HT-29 (cell line): ENCODE measurements at places on chromosomes 1 and 21. TPM values are rescaled to one million over a fixed set of nuclear protein-coding genes. Genes with fewer than 3 reads are reported as not detected.
A peak's percentile ranks its signal among the peaks of the same experiment; 100 is the strongest.

DNA sequence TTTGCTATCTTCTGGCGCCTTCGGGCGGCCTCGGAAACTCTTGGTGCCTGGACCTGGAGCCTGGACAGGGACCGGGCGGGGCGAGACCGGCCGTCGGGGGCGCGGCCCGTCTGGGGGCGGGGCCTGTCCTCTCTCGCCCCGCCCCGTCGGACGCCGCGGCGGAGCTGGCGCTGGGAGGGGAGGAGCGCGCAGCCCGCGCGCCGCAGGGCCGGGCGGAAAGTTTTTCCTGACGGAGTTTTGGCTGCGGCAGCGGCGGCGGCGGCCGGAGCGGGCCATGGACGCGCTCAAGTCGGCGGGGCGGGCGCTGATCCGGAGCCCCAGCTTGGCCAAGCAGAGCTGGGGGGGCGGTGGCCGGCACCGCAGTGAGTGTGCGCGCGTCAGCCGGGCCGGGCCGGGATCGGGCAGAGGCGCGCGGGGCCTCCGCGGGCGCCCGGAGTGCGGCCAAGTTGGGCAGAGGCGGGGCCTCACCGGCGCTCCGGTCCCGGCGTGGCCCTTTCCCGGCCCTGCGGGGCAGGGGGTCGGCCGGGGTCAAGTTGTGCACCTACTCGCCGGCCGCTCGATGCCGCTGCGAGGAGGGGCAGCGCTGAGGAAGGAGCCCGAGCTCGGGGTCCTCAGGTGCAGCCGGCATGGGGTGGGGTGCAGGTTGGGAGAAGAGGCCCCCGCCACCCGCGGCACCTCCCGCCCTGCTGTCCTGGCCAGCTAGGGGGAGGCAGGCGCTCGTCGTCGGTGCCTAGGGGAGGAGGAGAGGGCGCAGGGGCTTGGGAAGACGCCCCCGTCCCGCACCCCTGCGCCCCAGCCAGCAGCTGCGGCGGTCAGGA is at the start of gene LDLRAP1:
LDLRAP1 (plus strand) TSS at position 182 of the 818 bp plus-strand sequence; CDS start at position 275, 93 bp downstream.
- peak; percentile 76 for DNase-seq

- DNase-seq, result no peak
Observed at GRCh38 chr1:106325600-106325999, 730.9 kb upstream of the PRMT6 start.

DNA sequence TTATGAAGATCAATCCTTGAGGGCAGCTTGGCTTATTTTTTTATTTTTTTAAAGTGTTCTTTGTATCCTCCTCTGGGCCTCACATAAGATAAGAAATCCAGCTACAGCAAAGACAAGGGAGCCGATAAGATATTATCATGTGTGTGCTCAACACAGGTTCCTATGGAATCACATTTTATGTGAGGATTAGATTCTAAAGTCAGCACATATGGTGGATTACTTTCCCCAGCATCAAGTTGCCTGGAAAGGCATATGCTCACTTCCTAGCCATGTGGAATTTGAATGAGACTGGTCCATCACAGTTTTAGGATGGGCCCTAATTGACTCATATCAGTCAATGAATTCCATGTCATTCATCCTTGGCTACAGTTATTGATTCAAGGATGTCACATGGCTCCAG is 456.9 kb upstream of the LRRC7 start:
- no peak for DNase-seq

Gene CDA
- 1.7 and 3.2 TPM in 2 replicates for total RNA-seq

DNA sequence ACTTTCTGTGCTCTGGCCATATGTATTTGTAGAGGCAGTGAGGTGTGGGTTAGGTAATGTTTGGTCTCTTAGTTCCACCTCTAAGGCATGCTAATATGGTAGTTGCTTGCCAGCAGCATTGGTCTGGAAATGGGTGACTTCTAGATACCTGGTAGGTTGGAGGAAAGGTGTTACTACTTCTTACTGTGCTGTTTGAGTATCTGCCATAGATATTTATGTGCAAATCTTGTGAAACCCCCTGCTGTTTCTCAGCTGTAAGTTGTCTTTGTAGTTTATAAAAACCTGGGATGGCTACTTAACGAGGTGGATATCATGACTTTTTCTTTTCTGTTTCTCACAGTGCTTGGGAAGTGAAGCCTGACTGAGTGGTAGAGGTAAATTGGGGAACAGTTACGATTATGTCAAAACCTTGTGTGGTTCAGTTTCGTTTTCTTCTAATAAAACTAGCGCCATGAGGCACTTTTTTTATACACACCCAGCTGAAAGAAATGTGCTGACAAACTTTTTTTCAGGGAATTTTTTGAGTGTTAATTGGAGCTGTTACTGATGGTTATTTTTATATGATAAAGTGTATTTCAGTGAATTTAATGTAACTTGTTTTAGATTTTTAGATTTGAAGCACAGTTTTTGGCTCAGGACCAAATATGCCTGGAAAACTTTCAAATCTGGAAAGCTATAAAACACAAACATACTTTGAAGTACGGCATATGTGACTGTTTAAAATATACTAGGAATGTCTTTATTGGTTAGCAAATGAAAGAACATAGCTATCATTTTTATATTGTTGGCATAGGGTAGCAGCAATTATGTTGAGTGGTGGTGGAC is 42.1 kb downstream of the CAMSAP2 start:
- peak; percentile 19 for DNase-seq

DNA sequence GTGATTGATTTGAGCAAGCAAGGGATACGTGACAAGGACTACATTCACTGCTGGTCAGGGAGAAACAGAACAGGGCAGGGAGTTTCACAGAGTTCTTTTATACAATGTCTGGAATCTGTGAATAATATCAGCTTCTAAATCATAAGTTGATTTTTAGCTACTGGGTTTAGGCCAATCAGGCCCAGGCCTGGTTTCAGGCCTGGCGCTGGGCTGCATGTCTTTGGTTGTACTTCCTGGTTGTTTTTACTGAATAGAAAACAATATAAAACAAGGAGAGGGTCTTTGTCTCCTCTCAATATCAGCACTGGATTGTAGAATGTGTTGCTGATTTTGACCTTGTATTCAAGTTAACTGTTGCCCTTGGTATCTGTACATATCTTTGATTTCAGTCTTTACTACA is 865 bp upstream of the AMY2A start:
- no peak for DNase-seq

- DNase-seq, result no peak
Observed at GRCh38 chr1:35016406-35016805, 15.3 kb downstream of the ZMYM6 start.

DNA sequence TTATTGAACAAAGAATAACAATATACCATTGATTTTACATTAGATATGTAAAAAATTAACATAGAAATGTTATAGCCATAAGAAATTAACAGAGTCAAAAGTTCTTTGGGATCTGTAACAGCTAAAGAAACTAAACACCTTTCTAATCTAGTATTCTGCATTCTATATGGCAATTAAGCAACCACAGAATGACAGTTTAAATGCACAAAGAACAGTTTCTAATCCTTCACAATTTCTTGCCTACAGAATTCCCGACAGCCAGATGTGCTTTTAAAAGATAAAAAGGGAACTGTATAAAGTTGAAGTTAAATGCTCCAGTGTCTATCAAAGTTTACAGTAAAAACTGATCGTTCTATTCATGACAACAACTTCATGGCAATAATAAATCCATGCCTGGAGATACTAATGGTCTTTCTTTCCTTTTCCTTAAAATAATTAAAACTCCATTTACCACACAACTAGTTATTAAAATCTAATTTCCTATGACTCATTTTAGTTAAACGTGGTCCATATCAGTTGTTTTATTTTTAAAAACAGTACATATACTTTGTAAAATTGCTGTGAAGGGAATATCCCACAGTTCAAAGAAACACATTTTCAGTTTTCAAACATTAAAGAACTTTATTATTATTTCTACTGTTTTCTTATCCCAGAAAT is 110.2 kb downstream of the EIF4G3 start:
- DNase-seq, result no peak

DNA sequence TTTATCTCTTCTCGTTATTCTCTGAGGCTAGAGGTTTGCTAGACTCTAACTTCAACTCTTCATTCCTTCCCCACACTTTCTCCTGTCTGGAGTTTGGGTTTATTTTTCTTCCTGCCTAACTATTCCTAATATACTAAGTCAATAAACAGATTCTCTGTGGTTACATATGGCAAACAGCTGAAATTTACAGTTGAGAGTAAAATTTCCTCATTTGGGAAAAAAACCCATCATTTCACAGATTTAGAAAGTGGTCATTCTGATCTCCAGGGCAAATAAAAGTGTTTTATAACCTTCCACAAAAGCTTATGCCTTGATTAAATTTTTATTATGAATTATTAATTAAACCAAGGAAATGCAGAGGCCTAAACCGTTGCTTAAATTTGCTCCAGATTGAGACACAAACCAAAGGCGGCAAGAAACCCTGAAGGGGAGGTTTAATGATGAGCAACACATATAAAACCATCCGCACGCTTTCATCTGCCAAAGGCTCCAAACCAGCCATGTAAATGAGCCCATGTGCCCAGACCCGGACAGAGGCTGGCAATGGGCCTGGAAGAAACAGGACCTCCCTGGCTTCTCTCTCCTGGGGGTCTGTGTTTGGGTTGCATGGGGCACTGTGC is 201.7 kb upstream of the LMO4 start:
- no peak for DNase-seq

DNA sequence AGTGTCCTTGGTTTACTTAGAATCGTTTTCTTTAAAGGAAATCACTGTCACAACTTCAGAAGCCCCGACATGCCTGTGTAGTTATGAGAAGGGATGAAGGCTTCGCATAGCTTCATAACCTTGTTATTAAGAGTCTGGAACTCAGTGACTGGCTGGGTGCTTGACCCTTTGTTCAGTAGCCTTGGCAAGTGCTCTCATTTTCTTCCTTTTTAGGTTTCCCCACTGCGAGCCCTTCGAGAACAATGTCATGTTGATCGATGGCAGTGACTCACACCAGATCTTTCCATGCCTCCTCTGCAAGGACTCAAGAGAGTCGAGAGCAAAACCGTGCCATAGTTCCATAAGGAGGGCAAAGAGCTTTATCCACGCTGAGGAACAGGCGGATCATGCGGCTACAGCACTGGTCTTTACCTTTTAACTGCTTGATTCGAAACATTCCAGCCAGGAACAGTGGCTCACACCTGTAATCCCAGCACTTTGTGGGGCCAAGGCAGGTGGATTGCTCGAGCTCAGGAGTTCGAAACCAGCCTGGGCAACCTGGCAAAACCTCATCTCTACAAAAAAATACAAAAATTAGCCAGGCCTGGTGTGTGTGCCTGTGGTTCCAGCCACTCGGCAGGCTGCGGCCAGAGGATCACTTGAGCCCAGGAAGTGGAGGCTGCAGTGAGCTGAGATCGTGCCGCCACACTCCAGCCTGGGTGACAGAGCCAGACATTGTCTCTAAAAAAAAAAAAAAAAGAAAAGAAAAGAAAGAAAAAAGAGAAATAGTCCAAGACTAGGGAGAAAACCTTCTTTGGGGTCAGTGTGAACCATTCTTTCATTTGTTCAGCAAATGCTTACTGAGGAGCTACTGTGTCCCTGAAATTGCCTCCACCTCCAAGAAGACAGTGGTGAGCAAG is 95.4 kb upstream of the ERRFI1 start:
- DNase-seq, result peak; percentile 94

GRCh38 chr1:83741770-83742169 is 257.2 kb downstream of the TTLL7 start:
- no peak for DNase-seq

DNA sequence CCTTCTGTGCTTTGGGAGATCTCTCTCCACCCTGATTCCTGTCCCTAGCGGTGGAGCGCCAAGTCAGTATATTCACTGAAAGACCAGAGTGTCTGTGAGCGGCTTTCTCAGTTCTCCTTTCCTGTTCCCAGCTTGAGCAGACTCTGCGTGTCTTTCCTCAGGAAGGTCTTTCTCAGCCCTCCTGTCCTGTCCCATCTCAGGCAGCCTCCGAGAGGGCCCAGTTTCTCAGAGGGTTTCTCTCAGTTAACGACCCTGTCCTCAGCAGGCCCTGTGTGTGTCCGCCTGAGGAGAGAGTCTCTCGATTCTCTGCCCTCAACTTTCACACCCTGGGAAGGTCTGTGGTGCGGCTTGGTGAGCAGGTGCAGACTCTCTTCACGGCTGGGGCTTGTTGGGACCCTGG is 34.0 kb upstream of the CHIT1 start:
- no peak for DNase-seq

GRCh38 chr21:31110430-31110829 is 72.2 kb upstream of the KRTAP19-8 start:
- no peak for DNase-seq

DNA sequence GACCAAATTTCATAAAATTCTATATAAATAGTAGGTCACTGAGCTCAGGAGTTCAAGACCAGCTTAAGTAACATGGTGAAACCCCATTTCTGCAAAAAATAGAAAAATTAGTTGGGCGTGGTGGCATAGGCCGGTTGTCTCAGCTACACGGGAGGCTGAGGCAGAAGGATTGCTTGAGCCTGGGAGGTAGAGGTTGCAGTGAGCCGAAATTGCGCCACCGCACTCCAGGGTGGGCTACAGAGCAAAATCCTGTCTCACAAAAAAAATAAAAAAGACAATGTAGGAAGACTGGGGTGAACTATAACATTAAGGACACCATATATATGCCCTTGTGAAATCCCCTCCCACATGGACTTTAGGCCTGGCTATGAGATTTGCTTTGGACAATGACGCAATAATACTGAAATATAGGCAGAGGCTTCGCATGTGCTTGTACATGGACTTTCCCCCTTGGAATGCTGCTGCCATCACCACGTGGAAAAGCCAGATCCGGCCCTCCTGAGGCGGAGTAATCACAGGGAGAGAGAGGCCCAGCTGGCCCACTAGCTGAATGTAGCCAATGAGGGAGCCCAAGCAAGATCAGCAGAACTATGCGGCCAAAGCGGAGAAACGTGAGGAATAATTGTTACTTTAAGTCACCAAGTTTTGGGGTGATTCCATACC is 13.1 kb upstream of the USP1 start:
- no peak for DNase-seq

Gene NBPF14
- total RNA-seq, result 13.0 and 13.1 TPM in 2 replicates

- peak; percentile 17 for DNase-seq
Observed at GRCh38 chr1:24609949-24610517, 33.1 kb upstream of the SRRM1 start.

Gene SMIM1
- total RNA-seq, result 1.9 TPM in 1 of 2 replicates, not detected in the other

GRCh38 chr1:150626150-150626549 is 3.3 kb downstream of the ENSA start:
- no peak for DNase-seq

- no peak for DNase-seq
Observed at GRCh38 chr1:79920960-79921669, 914.6 kb upstream of the ADGRL4 start.

DNA sequence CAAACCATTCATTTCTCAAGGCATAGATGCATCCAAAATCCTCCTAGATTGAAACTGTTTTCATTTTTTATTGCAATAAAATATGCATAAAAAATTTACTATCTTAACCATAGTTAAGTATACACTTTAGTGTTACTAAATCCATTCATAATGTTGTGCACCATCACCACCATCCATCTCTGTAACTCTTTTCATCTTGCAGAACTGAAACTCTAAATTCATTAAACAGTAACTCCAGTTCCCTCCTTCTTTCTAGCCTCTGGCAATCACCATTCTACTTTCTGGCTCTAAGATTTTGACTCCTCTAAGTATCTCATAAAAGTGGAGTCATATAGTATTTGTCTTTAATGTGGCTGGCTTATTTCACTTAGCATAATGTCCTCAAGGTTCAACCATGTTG is 236.8 kb downstream of the SMYD3 start:
- no peak for DNase-seq
